ENCODE measurements at places on chromosomes 1 and 21.

GRCh38 chr1:85957760-85958159 lies 198.8 kb downstream of the COL24A1 start:
- no peak for DNase-seq

DNA sequence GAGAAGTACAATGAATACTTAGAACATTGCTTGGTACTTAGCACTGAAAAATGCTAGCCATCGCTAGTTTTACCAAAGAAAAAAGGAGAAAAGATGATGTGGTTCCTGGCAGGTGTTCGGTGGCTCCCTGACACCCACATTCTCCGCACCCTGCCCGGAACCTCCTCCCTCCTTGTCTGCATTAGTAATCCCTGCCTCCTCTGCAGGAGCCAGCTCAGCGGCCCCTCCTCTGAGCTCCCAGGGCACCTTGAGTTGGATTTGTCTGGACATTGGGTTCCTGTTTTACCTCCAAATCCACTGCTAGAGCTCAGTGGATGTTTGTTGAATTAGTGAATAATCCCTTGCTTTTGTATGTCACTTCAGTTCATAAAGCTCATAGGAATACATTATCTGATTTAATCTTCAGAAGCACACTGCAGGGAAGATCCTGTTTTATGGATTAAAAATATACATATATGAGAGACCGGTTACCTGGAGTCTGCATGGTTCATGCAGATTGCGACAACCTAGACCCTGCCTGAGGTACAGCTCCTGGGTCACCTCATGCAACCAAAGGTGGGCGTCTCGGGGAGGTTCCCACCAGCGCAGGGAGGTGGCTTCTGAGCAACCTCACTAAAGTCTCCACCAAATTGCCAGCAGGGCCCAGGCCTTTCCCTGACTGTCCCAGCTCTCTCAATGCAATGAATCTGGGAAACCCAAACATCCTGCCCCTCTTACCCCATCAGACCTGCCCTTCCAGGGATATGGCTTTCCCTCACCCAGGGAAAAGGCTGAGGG lies 24.2 kb downstream of the PCAT6 start:
- DNase-seq: no peak

DNA sequence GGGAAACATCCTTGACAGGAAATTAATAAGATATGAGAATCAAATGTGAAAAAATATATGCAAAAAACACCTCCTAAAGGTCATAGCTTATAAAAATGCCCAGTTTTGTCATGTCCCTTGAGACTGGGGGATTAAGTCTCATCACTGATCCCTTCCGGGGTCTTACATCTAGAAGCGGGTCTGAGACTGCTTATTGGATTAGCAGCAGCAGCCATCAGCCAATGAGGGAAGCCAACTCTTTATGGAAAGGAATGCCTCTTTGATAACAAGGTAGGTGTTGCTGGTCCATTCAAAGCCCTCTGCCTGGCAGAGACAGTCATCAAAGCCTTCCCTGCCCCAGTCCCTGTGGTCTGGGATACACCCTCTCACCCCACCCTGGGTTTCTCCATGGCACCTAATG lies 3.9 kb upstream of the CACNA1S start:
- DNase-seq: no peak

DNA sequence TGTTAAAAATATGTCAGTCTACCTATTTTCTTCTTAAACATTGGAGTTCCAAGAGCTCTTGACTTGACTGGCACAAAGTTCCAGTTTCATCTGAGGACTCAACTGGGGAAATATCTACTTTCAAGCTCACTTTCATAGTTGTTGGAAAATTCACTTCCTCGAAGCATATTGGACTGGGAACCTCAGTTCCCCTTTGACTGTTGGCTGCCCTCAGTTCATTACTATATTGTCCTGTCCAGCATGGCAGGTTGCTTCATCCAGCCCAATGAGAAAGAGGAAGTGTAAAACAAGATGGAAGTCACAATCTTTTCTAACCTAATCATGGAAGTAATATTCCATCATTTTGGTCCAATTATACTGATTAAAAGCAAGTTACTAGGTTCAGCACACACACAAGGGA lies 54.3 kb downstream of the ZNF697 start:
- DNase-seq: no peak

GRCh38 chr1:11412141-11412540 lies 66.8 kb upstream of the DISP3 start:
- DNase-seq: no peak

DNA sequence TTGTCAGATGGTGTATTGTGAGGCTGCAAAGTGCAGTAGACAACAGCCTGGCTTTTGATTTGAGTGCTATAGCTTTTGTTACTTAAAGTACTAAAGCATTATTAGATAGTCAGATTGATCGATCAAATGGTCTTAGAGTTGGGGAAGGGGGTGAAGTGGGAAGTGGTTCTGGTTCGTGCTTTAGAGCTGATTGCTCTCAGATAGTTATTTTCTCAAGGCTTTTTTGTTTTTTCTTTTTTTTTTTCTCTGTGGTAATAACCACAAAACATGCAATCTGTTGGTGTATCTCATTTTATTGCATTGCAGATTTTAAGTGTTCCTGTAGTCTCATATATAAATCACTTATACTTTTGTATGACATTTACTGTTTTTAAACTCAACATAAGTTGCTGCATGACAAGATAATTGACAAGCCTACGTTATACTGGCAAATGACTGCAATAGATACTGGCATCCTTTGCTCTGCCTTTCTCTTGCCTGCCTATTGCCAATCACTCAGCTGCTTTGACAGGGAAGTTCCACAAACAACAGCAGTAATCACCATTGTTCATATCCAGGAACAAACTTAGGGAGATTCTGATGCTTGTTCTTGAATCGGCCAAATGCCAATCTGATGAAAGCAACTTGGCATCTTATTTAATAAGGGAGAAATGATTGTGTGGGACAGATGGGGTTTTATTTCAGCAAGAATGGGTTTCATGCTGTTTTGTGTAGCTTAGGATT lies 125.0 kb upstream of the B3GALT2 start:
- DNase-seq: no peak

Data from liver (tissue), 10 donors.